Activated naive CD4-positive, alpha-beta T cell treated with anti-CD3 and anti-CD28 coated beads for 36 hours (primary cell): ENCODE measurements at places on chromosomes 12 and 14.

DNA sequence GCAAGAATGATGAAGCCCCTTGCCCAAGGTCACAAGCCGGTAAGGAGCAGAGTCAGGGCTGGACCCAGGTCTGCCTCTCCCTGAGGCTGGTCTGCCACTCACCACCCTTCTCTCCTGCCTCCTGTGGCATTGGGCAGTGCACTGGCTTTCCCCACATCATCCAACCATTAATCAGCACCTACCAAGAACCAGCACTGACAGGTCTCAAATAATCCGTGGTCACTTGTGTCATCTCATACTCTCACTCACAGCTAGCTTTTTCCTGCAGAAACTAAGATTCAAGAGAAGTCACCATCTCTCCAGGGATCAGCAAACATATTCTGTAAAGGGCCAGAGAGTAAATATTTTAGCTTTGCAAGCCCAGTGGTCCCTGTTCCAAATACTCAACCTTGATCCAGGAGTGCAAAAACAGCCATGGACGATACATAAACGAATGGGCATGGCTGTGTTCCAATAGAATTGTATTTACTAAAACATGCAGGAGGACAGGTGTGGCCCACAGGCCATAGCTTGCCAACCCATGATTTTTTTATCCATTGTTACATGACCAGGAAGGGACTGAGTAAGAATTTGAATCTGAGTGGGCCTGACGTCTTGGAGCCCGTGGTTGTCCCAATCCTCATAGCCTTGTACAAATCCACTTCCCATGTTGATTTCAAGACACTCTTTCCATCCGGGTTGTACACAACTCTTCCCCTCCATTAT, 374.2 kb downstream of the BCL11B start:
- DNase-seq: no peak

DNA sequence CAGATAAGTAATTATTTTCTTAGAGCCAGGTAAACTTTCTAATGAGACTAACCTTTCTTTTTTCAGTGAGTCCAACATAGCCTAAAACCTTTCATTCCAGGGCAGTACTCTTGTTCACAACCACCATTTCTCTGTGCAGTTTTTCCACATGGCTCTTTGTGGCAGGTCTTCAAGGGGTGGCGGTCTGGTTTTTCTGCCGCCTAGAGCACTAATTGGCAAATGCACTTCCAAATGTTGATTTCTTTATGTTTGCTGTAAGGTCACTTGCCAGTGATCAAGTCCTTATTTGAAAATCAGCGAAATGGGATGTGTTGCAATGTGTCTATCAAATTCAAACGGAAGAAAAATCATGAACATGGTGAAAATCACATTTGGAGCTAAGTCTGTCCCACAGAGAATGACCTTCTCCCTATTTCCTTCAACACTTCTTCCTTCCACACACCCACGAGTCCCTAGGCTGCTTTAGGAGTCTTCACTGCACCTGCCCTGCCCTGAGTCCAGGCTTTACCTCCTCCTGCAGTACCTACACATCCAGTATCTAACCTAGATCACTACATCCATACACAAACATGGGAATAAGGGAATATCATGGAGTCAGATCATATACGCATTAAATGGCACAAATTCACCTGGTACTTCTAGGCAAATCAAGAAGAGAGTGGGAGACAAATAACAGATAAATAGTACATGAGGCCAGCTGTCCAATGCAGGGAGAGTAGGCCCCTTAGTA, 1.9 kb downstream of the SRGAP1 start:
- DNase-seq: no peak

- DNase-seq: no peak
These were observed 19.7 kb downstream of the CORO1C start for GRCh38 chr12:108711489-108712164.

GRCh38 chr12:106358396-106359241, 1.1 kb downstream of the POLR3B start:
- DNase-seq: no peak

- no peak for DNase-seq
These were observed 195.2 kb downstream of the APAF1 start for GRCh38 chr12:98840325-98840724.

DNA sequence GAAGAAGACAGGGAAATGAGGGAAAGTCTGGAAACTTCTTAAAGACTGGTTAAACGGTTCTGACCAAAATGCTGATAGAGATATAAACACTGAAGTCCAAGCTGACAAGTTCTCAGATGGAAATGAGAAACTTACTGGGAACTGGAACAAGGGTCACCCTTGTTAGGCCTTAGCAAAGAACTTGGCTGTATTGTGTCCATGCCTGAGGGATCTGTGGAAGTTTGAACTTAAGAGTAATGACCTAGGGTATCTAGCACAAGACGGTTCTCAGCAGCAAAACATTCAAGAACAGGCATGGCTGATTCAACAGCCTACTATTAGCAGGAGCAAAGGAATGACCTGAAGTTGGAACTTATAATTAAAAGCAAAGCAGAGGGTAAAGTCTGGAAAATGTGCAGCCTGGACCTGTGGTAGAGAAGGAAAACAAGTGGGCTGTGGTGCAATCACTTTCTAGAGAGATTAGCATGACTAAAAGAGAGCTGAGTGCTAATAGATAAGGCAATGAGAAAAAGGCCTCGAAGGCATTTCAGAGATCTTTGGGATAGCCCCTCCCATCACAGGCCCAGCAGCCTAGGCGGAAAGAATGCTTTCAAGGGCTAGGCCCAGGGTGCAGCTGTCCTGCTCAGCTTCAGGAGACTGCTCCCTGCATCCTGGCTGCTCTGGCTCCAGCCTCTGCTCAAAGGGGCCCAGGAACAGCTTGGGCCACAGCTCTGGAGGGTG, 60.3 kb downstream of the ATP2B1 start:
- DNase-seq: no peak

DNA sequence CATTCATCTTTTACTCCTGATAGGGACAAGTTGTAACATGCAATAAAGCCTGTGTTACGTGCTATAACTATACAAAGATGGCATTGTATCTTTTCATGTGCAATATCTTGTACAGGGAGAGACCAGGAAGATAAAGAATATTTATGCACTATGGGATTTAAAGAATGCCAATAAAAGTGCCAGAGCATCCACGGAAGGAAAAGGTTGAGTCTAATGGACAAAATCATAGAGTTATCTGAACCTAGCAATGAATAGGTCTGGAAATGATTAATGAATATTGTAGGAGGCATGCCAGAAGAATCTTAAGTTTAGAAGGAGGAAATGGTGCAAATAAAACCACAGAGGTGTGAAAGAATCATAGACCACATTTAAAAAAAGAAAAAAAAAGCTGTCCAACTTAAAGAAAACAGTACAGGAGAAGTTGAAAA, 263.9 kb downstream of the KCNC2 start:
- no peak for DNase-seq

DNA sequence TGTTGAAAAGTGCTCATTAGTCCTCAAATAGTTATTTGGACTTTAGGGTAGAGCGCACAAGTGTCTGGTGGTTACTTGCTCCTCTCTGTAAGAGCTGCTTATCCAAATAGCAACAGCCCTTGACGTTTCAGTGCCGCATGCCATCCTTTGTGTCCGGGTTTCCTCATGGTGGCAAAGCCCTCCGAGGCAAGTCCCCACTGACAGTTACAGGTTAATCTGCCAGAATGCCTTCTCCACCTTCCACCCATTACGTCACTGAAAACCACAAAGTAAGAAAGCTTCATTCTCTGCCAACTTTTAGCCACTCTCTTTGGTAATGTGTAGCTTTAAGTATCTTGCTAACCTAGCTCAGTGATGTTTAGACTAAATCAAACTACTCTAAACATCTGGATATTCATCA, 78.6 kb downstream of the POLR3B start:
- DNase-seq: no peak

- DNase-seq: no peak
These were observed 7.6 kb downstream of the SAMD4A start for GRCh38 chr14:54574528-54574927.

DNA sequence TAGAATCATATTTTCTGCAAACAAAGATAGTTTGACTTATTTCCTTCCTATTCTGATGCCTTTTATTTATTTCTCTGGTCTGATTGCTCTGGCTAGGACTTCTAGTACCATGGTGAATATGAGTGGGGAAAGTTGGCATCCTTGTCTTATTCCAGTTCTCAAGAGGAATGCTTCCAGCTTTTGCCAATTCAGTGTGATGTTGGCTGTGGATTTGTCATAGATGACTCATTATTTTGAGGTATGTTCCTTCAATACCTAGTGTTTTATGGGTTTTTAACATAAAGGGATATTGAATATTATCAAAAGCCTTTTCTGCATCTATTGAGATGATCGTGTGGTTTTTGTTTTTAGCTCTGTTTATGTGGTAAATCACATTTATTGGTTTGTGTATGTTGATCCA, 139.4 kb upstream of the CNTN1 start:
- DNase-seq: no peak

DNA sequence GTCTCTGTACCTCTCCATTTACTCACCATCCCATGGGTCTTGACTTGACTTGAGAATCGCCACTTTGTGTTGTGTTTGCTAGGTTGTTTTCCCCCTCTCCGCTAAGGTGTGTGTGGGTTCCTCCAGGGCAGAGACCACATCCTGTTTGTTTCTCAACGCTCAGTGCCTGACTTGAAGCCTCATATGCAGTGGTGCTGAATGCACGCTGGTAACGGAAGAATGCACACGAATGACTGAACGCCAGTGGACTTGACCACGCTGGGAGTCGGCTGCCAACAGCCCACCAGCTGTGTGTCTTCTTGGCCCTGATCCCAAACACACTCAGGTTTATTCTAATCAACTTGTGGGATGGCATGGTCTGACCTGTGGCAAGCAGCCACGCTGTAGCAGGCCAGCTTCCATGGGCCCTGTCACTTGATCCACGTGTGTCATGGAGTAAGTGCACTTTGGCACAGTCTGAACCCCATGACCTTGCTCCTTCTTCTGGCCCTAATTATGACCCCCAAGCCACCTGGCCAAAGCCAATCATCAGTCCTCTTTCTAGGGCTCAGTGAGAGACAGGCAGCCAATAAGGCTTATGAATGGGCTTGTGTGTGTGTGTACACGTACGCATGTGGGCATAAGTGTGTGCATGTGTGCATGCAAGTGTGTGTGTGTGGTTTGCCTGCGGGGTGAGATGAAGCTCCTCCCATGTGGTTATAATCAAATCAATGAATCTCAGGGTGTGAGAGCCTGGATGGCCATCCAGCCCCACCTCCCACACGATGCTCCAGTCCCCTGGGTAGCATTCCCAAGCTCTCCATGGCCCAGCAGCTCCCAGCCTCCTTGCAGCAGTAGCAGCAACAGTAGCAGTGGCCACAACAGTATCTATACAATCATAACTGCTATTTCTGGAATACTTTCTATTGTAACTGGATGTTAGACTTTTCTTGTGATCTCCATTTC, 6.4 kb upstream of the TC2N start:
- DNase-seq: peak; percentile 91

GRCh38 chr14:105476097-105476830, 1.6 kb downstream of the CRIP2 start:
- no peak for DNase-seq

GRCh38 chr14:81952917-81953316, 419.3 kb upstream of the SEL1L start:
- no peak for DNase-seq

DNA sequence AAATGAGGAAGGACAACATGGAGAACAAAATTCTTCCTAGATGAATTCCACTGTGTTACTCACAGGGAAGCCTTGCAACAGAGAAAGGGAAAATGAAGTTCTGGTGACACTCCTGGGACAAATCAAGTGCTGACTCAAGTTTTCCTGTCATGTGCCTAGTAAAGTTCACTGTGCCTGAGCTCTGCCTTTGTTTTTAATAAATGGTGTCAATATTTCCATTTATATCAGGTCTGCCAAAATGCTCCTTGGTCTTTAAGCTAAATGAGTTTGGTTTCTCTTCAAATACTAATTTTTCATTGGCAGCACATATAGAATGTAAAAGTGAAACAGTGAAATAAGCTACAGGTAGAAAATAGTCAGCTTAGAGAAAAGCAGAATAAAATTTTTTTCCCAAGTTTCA, 33.0 kb downstream of the HIGD1C start:
- peak; percentile 21 for DNase-seq

DNA sequence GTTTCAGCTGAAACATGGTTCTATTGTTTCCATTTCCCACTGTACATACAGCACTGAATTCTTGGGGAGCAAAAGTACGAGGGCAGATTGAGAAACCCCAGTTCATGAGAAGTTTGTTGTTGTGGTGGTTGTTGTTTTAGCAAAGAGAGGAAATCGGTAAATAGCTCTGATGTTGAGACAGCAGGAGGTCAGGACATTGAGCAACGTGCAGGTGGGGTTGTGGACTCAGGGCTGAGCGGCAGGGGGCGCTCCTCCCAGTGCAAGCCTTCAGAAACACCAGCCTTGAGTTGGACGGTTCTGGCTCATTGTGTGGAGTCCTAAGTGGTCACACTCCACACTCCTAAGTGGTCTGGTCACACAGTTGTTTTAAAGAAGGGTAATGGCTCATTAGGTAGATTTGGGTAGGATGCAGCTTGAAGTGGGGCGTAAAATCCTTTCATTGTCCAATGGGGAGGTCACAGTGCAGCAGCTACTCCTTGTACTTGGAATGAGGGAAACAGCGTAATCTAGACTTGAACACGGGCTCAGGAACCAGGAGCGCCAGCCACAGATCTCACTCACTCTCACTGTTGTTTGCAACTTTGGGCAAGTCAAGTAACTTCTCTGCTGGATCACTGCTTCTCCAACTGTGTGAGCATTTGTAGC, 14.5 kb upstream of the PWP1 start:
- DNase-seq: peak; percentile 60

DNA sequence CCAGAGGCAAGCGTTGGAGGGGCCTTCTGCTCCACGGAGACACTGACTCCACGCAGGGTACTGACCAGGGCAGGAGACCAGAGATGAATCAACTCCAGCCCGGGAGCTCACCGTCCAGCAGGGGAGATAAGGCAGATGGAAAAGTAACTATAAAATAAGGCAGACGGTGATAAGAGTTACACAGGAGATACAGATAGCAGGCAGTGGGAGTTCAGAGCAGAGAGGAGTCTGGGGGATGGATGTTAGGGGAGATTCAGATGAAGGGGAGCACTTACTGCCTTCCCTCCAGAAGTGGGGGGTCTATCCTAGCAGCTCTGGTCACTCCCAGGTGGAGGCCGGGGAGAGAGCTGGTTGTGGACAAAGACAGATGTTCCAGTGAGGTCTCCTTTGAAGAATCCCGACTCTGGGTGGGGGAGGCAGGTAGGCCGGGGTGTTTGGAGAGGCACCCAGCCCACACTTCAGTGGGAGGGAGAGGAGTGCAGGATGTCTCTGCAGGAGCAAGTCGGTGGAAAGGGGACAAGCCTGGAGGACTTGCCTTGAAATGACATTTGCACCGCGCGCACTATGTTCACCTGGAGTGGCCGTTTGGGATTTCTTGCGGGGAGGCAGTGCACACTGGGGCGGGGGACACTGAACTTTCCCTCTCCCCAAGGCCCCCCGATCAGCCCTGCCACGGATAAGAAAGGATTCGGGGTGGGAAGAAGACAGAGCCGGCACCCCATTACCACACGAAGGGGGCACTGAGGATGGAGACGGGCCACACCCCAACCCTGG, 1.2 kb downstream of the PITPNM2 start:
- DNase-seq: no peak

GRCh38 chr12:65586796-65587195, 237.5 kb upstream of the HMGA2 start:
- no peak for DNase-seq

DNA sequence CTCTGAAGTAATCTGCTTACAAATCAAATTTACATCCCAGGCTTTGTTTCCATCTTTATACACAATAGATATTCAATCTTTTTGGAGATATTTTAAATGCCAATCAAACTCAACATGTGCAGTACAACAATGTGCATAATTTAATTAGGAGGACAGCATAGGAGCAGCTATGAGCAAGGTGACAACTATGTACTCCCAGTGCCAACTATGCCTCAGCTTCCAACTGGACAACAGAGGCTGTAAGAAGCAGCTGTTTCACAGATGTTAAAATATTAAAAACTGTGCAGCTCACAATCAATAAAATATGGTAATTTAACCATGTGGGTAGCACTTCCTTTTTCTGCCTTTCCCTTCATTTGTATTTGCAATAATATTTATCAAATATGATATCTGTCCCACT, 99.9 kb downstream of the ST8SIA1 start:
- no peak for DNase-seq
